ENCODE measurements at places on chromosomes 11 and 22.

- no peak for DNase-seq
Measured at GRCh38 chr11:64254326-64254725, 3.0 kb downstream of the PLCB3 start.

DNA sequence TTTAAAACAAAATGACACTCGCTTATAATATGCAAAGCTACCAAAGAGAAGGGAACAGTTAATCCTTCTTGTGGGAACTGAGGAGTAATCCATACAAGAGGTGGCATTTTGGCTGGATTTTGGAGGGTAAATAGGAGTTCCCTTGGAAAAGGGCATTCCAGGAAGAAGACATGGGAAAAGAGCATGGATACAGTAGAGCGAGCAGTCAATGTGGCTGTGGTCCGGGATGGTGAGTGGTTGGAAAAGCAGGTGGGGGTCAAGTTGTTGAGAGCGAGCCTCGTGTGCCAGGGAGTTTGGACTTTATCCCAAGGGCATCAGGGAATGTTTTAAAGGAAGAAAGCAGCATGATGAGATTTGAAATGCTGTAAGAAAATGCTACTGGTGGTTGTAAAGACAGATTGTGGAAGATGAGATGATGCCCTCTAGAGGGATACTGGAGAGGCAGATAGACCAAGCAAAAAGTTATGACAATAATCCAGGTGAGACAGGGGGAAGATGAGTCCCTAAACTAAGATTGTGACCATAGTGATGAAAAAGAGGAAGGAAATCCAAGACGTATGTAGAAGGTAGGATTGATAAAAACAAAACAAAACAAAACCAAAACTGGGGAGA is 3.8 kb upstream of the MMP7 start:
- no peak for DNase-seq

- no peak for DNase-seq
Measured at GRCh38 chr11:103157542-103157941, 48.3 kb downstream of the DYNC2H1 start.

- no peak for DNase-seq
Measured at GRCh38 chr22:19638282-19639015, 75.9 kb upstream of the SEPTIN5 start.

DNA sequence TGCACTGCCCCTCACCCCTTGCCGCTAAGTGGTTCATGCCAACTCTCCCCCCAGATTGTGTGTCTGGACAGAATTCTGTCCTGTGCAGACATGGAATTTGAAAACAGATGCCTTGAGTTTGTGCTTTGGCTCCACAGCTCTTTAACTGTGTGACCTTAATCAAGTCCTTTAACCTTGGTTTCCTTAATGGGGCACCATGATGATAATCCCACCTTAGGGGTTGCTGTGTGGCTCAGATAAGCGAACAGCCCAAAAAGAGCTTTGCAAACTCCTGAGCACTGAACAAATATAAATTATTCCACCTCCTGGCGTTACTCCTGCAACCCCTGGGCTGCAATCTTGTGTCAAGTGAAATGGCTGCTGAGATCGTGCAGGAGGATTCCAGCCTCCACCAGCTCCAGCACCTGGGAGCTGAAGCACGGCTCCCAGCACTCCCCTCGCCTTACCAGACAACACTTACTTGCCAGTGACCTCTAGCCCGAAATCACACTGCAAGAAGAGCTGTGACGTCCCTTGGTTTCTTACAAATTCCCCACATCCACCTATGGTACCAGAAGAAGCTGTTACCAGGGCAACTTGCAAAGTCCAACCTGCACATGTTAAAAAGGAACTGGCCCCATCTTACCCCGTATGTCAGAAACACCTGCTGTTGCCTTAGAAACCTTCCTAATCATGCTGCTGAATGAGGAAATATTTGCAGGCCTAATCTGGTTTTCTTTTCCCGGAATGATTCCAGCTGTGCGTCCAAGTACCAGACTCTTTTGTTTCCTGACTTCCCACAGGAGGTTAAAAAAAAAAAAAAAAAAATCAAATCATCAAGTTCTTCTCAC is 13.2 kb downstream of the VPS37C start:
- no peak for DNase-seq

DNA sequence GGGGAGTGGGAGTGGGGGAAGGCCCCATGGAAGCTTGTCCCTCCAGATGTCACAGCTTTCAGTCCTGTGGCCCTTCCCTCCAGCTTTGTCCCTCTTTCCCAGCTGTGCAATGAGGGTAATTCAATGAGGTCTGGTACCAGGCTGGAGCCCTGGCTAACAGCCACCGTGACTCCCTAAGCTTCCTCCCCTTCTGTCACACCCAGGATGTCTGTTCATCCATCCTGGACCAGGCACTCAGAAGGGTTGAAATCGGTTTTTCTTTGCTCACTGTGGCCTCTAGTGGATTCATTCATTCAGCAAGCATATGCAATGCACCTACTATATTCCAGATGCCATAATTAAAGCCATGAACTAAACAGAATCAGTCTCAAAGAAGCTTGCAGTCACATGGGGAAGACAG is 38.7 kb downstream of the SYT13 start:
- no peak for DNase-seq

DNA sequence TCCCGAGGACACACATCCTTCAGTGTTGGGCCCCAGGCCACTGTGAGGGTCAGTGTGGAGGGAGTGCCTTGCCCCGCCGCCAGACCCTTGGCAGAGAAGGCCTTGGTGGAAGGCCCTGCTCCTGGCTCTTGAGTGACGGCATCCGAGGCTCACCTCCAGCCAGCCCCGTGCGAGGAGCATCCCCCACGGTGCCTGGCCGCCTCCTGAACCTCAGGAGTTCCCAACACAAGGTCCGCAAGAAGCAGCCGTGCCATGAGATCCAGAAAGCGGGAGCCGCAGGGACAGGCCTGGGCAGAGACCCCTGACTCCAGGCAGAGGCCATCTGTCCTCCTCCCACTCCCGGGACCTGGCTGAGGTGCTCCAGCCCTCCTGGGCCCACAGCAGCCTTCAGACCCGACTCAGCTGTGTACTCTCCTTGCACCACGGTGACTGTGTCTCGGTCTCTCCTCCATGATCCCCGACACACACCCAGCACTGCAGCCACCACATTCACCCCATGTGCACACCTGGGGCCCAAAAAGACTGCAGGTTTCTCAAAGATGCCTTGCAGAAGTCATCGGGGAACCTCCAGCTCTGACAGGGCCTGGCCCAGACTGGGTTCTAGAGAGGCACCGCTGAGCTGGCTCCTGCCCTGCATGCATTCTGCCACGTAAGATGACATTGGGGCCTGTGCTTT is 870.2 kb downstream of the BRD1 start:
- no peak for DNase-seq

GRCh38 chr11:34631737-34632104 is 10.8 kb downstream of the EHF start:
- no peak for DNase-seq

All from amniotic stem cell (primary cell).